AG09319 (cell line): ENCODE measurements at places on chromosomes 4 and X.

DNA sequence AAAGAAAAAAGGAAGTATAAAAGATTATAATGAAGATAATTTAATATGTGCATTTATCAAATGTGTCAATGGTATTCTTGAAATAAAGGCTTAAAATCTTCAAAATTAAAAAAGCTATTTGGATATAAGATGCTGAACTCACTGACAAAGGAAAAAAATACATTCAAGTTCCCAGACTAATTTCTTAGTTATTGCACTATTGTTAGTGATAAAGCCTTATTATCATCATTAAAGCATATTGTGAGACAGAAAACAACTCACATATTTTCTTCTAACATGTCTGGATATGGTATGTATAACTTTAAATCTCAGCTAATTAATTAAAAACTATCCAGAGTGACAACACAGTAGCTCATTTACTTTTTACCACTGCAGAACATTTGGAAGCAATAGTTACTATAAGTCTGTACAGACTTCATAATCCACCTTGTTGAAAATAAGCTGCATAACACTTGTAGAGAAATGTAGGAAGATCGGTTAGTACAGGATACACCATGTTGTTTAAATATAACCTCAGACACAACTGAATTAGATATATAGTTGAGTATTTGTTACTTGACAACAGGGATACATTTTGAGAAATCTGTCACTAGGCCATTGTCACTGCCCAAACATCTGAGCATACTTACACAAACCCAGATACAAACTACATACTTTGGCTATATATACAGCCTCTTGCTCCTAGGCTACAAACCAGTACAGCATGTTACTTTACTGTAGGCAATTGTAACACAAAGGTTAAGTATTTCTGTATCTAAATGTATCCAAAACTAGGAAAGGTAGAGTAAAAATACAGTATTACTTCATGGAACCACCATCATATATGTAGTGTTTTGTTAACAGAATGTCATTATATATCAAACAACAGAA lies 12.8 kb upstream of the FAM200B start:
- no peak for DNase-seq

GRCh38 chrX:1914606-1915365 lies 299.9 kb downstream of the ASMT start:
- DNase-seq = no peak

GRCh38 chrX:26914232-26914631 lies 548.9 kb downstream of the PPP4R3C start:
- no peak for DNase-seq

DNA sequence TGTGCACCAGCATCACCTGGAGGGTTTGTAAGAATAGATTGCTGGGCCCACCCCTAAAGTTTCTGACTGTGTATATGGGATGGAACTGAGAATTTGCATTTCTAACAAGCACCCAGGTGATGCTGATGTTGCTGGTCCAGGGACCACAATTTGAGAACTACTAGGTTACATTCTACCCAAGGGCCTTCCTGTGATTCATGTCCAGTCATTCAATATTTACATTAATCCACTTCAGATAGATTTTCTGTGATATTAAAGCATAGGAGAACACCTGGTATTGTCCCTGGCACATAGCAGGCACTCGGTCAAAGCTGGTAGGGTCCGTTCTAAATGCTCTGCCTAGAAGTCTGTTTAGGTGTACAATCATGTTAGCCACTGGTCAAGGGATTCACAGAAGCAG lies 19.5 kb upstream of the XPNPEP2 start:
- DNase-seq = no peak

- no peak for DNase-seq
Observed at GRCh38 chr4:45120163-45120562, 393.8 kb upstream of the GNPDA2 start.

GRCh38 chrX:155889328-155889727 lies 8.2 kb downstream of the VAMP7 start:
- no peak for DNase-seq

DNA sequence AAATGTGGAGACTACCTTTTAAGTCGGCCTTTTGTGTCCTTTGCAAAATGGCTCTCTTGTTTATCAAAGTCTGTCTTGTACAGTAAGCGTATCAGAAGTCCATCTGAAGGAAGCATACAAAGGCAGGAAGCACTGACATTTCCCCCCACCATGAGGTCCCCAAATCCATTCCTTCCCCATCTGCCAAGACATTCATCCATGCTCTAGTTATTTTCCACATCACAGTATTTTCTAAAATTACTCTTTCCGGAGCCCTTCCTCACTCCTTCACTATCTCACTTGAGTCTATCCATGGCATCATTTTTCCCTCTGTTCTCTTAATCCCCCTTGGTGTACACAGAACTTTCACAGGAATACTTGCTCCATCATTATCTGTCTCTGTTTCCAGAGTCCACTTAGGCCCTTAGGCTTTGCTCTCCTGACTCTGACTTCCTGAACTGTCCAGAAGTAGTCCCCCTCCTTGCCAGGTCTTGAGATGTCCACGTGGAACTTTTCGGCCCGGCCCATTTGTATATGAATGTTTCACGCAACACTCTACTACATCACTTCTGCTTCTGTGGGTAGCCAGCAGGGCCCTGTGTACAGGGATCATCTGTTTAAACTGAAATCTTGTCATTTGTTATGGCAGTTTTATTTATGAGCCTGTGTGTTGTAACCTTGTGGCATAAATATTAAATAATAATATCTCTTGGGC lies 2.1 kb downstream of the SEL1L3 start:
- no peak for DNase-seq

DNA sequence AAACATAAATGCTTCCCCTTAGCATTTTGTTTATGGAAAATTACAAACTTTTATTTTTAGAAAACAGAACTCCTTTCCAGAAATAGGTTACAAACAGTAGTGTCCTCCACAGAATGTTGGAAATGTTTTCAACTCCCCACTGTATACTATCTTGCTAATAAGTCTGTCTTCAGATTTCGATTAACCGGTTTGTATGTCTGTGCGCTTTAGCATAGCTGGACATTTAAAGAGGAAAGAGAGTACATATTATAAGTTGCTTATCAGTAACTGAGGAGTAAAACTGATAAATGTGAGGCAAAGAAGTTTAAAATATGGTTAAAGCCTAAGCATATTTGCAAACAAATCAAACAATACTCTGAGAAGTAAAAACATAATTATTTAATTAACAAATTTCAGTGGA lies 3.4 kb downstream of the CXCL8 start:
- DNase-seq = no peak

GRCh38 chrX:115408771-115409400 lies 119.4 kb downstream of the LUZP4 start:
- no peak for DNase-seq

DNA sequence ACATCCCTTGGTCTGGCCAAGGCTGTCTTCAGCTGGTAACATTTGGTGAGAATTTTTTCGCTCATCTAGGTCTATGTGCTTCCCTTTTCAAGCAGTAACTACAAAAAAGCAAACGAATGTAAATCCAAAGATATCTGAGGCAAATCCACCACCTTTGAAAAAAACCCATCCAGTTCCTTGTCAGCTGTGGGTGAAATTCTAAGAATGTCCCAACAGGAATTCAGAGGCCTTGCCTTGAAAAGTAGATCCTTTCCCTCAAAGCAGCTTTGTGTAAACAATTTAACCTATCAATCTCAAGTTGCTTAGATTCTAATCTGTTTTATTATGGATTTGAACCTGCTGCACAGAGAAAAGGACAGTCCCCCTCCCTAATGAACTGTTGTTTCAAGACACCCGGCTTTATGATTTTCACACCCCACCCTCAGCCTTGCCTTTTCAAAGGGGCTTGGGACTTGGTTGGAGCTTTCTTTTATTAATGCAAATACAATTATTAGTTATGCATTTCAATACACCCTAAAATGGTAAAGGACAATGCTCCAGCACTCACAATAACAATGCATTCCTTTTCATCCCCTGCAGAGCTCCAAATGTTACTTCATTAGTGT lies 166.6 kb downstream of the LDB2 start:
- no peak for DNase-seq

GRCh38 chrX:41666251-41666650 lies 22.5 kb upstream of the GPR34 start:
- peak; percentile 18 for DNase-seq

- no peak for DNase-seq
Observed at GRCh38 chr4:174873931-174874330, 44.2 kb upstream of the ADAM29 start.

- DNase-seq = peak; percentile 20
Observed at GRCh38 chr4:146520896-146521540, 722 bp downstream of the SLC10A7 start.

DNA sequence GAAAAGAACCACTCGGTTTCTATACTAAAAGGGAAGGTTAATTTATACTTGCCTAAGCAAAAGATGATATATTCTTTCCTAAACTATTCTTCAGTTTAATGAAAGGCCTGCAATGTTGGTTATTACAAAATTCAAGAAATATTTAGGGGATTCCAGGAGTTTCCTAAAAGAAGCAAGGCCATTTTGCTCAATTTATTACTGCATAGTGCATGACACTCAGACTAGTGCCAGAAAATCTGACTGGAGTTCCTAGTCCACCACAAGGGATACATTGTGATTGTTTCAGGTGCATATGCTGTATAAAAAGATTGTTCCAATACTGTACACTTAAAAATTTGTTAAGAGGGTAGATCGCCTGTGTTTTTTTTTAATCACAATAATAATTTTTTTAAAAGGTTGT lies 78.7 kb downstream of the CAPN6 start:
- no peak for DNase-seq

DNA sequence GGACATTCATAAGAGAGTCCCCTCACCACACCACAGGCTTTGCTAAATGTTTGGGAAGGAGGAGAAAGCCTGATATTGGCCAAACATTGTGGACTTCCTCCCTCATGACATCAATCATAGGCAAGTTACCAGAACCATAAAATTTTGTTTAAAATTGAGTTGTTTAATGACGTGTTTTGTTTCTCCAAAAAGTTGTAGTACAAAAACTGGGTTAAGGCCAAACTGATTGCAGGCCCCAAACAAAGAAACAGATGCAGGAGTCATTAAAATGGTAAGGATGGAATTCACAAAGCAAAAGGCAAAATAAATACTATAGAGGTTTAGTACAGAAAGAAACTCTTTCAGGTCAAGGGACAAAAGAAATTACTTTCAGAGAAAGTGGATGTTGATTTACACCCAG lies 3.9 kb upstream of the ODAM start:
- DNase-seq = no peak

DNA sequence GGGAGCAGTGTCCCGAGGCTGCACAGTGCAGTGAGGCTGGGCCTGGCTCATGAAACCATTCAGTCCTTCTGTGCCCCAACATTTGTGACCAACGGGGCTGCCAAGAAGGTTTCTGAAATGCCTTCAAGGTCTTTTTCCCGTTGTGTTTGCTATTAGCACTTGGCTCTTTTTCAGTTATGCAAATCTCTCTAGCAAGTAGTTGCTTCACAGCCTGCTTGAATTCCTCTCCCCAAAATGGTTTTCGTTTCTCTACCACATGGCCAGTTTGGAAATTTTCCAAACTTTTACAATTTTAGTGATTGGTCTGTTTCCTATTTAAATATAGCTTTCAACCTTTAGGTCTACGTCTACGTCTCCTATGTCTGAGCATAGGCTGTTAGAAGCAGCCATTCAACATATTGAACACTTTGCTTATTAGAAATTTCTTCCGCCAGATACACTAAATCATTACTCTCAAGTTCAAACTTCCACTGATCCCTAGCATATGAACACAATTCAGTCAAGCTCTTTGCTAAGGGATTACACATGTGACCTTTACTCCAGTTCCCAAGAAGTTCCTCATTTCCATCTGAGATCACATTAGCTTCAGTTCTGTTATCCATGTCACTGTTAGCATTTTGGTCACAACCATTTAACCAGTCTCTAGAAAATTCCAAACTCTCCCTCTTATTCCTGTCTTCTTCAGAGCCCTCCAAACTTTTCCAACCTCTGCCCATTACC lies 901.8 kb downstream of the GLUD2 start:
- DNase-seq = no peak

DNA sequence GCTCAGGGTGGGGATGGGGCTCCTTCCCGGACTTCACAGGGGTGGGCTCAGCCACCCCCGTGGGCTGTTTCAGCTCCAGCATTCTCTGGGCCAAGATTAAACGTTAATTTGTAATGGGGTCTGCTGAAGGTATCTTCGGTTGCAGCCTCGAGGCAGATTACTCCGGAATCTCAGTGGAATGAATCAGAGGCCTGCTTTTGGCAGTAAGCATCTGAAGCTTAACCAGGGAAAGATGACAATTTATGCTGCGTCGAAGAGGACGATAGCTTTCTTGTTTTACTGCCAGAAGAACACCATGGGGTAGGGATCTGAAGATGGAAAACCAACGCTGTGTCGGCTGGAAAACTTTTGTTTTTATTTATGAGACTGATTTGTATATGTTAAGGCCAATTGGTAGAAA lies 129.2 kb upstream of the MSX1 start:
- DNase-seq = no peak

DNA sequence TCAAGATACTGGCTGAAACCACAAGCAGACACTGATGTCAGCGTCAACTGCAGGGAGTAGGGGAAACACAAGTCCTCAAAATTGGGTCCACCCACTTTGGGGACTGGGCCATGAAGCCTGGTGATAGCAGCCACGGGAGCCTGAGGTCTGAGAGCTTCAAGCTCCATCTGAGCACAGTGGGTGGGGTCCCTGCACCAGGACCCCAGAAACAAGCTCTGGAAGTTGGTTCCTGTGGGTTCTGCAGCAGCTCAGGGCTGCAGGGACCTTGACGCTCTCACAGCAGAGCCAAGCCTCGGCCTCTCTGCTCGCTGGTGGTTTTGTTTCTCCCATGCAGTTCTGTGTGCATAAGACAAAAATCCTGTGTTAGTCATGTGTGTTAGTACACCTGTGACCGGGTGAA lies 54.5 kb downstream of the CPLX1 start:
- no peak for DNase-seq

- DNase-seq = no peak
Observed at GRCh38 chr4:78254893-78255292, 197.8 kb downstream of the FRAS1 start.

- no peak for DNase-seq
Observed at GRCh38 chrX:31243804-31244203, 172.0 kb upstream of the FTHL17 start.

GRCh38 chrX:82081027-82081426 lies 879.1 kb downstream of the SH3BGRL start:
- DNase-seq = no peak

DNA sequence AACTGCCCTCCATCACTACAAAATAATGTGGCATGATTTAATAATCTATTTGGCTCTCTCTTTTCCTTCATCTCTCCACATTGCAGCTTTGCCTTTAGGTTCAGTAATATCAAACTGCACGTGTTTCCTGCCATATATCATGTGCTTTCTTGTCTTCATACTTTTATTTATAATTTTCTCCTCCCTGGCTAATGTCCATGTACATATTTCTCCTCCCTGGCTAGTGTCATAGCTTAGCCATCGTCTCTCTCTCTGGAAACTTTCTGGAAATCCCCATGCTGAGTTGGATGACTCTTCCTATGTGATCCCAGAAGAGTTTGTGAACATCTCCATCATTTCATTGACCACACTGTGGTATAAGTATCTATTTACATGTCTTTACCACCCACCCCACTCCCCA lies 21.3 kb upstream of the PDGFC start:
- DNase-seq = no peak

GRCh38 chrX:53718073-53718472 lies 31.6 kb upstream of the HUWE1 start:
- DNase-seq = no peak
